HL-60 (cell line): ENCODE measurements at places on chromosomes 1 and 21.
A peak's percentile ranks its signal among the peaks of the same experiment; 100 is the strongest.

DNA sequence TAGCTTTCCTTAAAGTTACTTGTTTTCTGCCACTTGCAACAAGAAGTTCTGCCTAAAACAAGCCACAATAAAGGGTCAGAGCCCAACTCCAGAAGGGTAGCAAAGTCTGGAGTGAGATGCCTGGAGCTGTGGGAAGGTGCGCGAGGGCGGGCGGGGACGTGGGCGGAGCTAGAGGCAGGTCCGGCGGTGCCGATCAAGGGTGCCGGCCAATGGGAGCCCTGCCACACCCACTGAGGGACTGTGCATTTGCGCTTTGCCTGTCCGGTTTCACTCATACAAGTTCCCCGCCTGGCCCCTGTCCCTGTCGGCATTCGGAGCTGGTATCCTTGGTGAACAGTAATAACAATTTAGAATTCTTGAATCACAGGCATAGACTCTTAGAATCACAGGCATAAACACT is 732.4 kb downstream of the MATN1 start:
- no peak for DNase-seq

GRCh38 chr1:111489604-111490003 is 13.8 kb downstream of the ADORA3 start:
- DNase-seq: peak; percentile 82

DNA sequence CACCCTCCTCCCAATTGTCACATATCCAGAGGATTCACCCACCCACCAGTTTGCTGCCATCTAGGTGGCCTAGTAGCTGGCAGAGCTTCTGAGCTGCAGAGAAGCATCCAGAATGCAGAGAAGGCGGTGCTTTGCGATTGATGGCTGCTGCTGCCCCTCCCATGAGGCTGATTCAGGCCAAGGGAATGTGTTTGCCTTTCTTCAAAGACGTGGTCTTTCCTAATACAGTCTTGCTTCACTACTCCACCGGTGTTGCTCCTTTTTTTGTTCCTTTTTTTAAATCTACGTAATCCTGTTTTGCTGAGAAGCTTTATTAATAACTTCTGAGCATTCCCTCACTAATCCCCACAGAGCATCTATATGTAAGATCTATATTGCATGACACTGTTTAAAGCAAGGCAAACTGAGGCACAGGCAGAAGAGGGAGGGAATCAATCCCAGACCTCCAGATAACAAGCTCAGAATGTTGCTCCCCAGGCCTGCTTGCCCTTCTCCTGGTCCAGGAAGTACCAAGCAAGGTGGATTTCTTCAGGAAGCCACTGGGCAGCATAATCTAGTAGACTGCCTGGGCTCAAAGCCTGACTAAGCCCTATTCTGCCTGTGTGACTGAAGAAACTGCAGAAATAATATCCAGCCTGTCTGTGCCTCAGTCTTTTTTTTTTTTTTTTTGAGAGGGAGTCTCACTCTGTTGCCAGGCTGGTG is 275.5 kb upstream of the FMN2 start:
- DNase-seq: peak; percentile 81

- DNase-seq: no peak
Measured at GRCh38 chr1:116111524-116112021, 374 bp downstream of the MAB21L3 start.

- DNase-seq: no peak
Measured at GRCh38 chr1:66275083-66275482, 258.9 kb upstream of the SGIP1 start.

- DNase-seq: no peak
Measured at GRCh38 chr1:167196166-167196565, 24.5 kb upstream of the POU2F1 start.

GRCh38 chr1:234760303-234760723 is 150.3 kb upstream of the IRF2BP2 start:
- DNase-seq: no peak

- peak; percentile 31 for DNase-seq
Measured at GRCh38 chr1:176949033-176949662, 215.4 kb downstream of the ASTN1 start.

- no peak for DNase-seq
Measured at GRCh38 chr1:62006690-62007089, 188.0 kb upstream of the L1TD1 start.

DNA sequence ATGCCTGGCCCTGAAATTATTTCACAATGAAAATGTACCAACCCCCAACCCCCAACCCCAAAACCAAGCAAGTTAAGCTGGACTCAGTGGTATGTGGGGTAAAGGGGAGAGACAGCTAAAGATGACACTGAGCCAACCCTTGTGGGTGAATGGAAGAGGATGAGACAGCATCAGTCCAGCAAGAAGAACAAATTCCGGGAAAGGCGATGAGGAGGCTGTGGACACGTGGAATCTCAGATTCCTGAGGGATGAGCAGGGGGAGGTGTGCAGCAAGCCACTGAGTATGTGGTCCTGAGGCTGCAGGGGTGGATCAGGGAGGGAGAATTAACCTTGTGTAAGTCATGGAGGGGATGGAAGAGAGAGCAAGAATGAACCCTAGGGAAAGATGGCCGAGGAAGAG is 14.4 kb upstream of the ZNF362 start:
- no peak for DNase-seq
